ENCODE measurements at places on chromosomes 5 and 9.

GRCh38 chr5:171226096-171226754 lies 82.8 kb upstream of the TLX3 start:
- DNase-seq = no peak

DNA sequence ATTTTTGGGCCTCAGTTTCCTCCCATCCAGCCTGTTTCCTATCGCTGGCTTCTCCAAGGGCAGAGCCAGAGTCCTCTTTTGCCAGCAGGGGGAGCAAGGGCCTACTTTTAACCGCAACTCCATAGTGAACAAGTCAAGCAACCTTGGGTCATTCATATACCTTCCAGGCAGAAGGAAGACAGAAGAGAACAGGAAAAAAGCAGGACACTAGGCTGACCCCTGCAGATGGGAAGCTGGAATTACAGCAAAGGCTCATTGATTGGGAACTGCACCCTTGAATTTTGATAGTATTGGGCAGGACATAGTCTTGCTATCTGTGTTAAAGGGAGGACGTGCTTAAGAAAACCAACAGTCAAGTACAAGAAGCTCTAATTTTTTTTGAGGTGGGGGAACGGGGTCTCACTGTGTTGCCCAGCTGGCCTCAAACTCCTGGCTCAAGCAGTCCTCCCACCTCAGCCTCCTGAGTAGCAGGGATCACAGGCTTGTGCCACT lies 30.1 kb downstream of the QRFP start:
- DNase-seq = peak; percentile 11

- DNase-seq = no peak
Measured at GRCh38 chr9:117218951-117219350, 195.9 kb downstream of the ASTN2 start.

GRCh38 chr9:93390953-93391515 lies 60.5 kb upstream of the FAM120A start:
- no peak for DNase-seq

DNA sequence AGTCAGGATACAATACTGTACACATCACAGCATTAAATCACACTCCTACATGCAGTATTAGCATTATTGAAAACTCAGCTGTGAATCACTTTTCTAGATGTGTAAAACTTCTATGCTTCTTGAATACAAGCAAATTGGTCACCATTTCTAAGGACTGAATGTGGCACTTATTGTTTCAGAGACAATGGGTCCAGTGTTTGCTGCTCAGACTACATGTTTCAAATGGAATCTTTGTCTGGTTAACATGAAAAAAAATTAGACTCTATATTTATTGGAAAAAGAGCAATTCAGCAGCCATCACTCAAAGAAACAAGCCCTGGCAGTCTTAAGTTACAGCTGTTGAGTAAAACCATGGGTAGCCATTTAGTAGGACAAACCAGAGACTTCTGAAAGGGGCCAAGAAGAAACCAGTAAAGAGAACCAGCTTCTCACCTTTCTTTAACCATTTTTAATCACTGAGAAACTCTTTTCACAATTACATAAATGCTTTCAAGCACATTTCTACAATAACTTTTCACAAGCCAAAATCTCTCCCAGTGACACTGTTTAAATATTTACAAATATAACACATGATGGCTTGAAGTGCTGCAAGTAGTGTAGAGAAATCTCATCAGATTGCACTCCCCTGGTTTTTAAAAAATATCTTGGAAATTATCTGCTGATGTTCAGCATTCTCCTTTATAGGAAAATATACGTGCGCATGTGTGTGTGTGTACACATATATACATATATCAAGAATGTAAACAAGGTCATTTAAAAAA lies 35.2 kb downstream of the OR2K2 start:
- no peak for DNase-seq

GRCh38 chr5:168714046-168714445 lies 134.9 kb upstream of the PANK3 start:
- DNase-seq = no peak

GRCh38 chr9:107467416-107467815 lies 22.2 kb downstream of the KLF4 start:
- DNase-seq = no peak

GRCh38 chr9:6230037-6230780 lies 14.6 kb downstream of the IL33 start:
- no peak for DNase-seq

DNA sequence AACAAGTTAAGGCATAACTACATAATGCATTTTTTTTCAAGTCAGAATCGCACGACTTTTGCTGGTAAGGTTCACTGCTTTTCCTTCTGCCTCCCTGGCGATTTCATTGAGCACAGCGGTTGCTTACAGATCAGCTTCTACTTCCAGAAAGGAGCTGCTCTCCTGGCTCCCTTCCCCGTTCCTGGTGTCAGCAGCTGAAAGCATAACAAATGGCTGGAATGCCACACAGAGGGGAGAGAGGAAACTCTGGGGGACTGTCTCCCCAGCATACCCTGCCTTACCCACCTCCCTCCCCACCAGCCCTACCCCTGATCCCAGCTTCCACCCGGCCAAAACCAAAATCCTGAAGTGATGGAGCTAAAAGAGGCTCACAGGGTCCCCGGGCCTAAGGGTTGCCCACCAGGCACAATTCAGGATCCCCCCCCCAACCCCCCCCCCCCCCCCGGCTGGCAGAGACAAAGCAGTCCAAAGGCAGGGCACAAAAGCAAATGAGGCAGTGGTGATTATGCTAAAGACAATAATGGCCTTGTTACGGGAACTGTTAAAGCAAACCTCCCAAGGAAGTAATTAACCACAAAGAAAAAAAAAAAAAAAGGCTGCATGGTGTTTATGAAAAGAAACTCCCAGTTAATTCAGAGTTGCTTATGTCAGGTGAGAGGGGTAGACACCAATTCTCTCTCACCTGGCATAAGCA lies 126.1 kb upstream of the WWC1 start:
- DNase-seq = no peak

DNA sequence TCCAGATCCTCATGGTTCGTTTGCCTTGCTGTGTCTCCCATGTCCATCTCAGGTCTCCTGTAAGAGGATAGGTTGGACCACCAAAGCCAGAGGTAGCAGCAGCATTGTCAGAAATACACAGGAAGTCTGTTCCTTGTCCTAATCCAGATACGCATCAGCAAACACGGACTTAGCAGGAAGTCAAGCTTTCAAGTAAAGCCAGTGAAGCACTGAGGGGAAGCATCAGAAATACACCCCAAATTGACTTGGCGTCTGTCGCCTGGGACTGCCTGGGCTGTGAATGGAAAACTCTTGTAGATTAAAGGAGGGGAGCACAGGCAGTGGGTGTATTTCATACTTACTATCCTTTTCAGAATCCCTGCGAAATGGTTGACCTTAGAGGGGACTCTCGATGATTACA lies 171.3 kb downstream of the PSAT1 start:
- DNase-seq = no peak

DNA sequence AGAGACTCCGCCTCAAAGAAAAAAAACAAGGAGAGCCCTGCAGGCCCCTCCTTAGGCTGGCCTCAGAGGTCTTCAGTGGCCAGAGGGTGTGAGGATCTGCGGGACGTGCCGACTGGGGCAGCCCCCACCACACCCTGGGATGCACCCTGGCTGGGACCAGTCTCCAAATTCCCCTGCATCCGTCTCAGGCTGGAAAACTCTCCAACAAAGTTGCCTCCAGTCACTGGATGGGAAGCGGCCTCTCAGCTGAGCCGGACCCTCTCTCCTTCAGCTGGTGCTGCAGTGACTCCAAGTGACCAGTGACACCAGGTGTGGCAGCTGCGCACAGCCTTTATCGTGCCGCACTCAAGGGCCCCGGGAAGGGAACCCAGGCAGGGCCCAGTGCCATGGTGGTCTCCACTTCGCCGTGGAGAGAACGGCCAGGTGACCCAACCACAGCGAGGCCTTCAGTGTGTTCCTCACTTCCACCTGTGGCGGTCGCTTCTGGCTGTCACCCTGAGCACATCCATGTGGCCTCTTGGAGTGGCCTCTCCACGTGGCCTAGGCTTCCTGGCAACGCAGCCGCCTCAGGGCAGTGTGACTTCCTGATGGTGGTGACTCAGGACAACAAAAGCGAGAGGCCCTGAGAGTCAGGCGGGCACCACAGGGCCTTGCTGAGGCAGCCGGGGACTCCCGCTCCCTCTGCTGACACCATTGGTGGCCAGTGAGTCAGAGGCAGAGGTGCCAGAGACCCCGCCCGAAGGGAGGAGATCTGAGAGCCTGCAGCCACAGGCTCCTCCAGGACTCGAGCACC lies 19.3 kb upstream of the CAMSAP1 start:
- DNase-seq = no peak

DNA sequence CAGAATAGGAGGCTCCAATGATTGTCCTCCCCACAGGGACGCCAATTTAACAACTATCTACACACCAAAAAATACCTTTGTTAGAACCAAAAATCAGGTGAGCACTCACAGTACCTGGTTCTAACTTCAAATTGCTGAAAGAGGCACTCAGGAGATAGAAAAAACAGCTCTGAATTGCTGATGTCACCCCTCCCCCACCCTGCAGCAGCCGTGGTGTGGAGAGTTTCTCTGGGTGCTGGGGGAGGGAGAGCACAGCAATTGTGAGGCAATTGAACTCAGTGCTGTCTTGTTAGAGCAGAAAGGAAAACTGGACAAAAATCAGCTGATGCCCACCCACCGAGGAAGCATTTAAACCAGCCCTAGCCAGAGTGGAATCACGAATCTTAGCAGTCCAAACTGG lies 41.8 kb downstream of the TNFSF8 start:
- no peak for DNase-seq

DNA sequence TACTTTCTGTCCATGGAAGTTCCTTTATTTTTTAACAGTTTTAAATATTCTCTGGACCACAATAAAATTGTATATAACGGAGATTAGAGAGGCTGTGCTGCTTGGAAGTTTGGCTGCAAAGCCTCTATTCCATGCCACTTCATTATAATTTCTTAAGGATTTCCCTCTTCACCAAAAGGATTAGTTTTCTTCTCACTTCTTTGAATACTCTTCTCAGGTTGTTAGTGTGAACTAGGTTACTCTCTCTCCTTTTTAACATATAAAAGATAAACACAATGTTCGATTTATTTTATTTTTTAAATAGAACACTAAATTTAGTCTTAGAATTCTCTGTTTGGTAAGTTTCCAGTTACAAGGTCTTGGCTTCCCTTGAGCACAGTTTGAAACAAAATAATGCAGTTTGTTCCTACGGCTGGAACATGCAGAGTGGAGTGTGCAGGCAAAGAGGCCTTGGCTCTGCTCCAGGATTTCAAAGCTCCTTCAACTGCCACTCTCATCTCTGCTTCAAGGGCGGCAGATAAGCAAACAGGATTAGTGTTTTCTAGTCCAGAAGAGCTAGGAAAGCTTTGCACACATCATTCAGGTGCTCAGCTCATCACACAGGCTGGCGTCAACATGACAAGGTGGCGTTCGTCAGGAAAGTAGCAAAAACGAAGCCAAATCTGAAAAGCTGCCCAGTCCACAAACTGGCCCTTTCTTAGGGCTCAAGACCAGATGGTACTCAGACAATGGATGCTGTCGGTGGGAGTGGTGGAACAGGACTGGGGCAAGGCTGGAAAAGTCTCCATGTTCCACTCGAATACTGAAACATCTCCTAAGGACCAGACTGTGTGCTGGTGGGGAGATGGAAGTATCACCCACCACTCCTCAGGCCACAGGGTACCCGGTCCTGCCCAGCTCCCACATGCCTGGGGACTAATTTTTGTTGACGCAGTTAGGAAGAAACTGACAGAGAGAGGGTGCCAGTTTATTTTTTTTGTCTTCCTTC lies 286.6 kb downstream of the CRB2 start:
- no peak for DNase-seq

DNA sequence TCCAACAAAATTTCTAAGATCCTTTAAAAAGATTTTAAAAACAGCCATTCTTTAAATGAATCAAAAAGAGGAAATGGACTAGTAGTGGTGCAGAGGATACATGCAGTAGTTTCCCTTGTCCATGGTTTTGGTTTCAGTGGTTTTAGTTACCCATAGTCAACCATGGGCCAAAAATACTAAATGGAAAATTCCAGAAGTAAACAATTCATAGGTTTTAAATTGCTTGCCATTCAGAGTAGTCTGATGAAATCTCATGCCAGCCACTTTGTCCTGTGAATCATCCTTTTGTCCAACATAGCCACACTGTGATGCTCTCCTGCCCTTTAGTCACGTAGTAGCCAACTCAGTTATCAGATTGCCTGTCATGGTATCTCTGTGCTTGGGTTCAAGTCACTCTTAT lies 286.1 kb downstream of the ANXA1 start:
- DNase-seq = no peak

GRCh38 chr5:113163328-113163727 lies 186.7 kb downstream of the DCP2 start:
- DNase-seq = no peak

DNA sequence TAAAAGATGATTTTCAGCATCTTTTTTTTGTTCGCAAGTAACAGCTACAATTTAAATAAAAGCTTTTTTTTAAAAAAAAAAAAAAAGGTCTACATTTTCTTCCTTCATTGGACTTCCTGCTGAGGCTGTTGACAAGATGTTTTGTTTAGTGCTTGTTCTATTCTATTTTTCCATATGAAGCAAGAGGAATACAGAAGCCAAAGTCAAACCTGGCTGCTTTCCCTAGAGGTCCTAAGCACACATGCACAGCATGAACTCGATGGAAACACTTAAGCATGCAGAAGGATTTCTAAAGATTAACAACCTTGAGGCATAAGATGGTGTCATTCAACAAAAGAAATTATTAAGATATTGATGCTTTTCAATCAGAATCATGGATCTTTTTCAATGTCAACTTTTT lies 105.1 kb downstream of the ADCY2 start:
- no peak for DNase-seq

GRCh38 chr5:5885782-5886181 lies 463.3 kb downstream of the ICE1 start:
- no peak for DNase-seq

GRCh38 chr9:5435912-5436311 lies 1.8 kb downstream of the PLGRKT start:
- no peak for DNase-seq

GRCh38 chr5:58240322-58240721 lies 219.6 kb downstream of the PLK2 start:
- no peak for DNase-seq

- DNase-seq = no peak
Measured at GRCh38 chr9:79383096-79383495, 188.7 kb upstream of the TLE4 start.

- DNase-seq = no peak
Measured at GRCh38 chr5:178331491-178331996, 98.9 kb upstream of the PHYKPL start.

DNA sequence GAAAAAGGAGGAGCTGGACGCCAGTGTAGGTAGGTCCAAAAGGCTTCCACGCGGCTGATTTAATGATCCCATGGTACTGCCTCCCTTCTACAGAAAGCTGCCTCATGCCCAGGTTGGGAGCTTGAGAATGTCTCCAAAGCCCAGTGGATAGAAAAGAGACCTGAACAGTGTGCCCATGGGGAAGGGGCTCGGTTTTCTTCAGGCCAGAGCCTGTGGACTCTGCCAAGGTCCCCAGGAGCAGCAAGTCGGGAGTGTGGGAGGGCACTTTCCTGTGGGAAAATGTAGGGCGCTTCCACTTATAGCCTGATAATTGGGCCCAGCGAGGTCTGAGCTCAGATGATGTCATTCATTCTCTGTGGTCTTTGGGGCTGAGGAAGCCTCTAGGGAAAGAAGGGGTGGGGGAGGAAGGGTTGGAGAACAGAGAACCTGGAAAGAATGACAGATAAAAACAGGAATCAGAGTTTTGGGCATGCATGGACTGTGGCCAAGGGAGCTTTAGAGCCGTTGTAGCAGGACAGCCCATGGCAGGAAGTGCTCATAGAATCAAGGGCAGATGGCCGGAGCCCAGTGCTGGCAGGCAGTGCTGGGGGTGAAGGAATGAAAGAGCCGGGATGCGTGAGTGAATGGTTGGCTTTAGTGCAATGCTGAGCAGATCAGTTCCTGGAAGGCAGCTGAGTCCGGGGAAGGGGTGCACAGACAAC lies 42.5 kb upstream of the SH3PXD2B start:
- no peak for DNase-seq

GRCh38 chr5:175356428-175356827 lies 87.6 kb downstream of the DRD1 start:
- DNase-seq = no peak

All from GM18507 (cell line).